ENCODE measurements at places on chromosomes 5 and 9.

- no peak for DNase-seq
Measured at GRCh38 chr9:19303216-19303615, 72.7 kb downstream of the DENND4C start.

DNA sequence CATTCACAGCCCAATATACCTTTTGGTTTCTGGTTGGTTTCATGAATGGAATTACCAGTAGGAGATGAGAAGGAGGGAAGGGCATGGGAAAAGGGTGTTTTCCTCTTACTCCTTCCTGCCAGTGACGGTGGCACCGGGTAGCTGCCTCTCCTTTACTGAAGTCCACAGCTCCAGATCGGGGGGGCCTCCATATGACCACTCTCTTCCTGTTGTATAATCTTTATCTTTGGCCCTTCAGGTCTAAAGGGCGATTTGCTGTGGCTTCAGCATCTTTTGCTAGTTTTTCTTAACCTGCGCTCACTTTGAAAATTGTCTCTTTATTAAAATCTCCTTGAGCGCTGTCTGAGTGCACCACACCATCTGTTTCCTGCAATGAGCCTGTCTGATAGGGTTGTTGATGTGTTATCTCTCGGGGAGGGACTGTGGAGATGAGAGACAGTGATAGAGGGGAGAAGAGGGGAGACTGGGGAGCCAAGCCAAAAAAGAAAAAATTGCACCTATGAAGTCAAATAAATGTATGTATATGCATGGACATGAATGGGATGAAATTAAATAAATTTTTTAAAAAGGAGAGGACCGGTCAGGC, 449.3 kb upstream of the KLF4 start:
- DNase-seq, result no peak

DNA sequence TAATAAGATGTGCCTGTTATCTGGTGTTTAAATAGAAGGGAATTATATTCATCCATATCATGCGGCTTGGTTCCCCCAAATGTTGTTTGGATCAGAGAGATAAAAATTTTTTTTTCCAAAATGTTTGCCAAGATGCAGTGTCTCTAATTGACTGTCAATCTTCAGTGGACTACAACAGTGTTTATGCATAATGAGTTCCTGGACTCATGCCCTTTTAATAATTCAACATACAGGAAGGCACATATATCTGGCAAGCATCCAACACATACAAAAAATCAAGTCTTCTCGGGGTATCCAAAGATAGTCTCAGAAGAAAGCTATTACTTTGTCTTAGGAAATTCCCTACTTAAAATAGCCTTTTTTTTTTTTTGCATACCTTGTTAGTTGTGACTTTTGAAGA, 1534.7 kb downstream of the EFNA5 start:
- DNase-seq, result no peak

- DNase-seq, result no peak
Measured at GRCh38 chr9:80070071-80070742, 498.4 kb downstream of the TLE4 start.

- no peak for DNase-seq
Measured at GRCh38 chr5:9347541-9348295, 198.2 kb downstream of the SEMA5A start.

- peak; percentile 78 for DNase-seq
Measured at GRCh38 chr5:135208903-135209721, 175.1 kb upstream of the PITX1 start.

DNA sequence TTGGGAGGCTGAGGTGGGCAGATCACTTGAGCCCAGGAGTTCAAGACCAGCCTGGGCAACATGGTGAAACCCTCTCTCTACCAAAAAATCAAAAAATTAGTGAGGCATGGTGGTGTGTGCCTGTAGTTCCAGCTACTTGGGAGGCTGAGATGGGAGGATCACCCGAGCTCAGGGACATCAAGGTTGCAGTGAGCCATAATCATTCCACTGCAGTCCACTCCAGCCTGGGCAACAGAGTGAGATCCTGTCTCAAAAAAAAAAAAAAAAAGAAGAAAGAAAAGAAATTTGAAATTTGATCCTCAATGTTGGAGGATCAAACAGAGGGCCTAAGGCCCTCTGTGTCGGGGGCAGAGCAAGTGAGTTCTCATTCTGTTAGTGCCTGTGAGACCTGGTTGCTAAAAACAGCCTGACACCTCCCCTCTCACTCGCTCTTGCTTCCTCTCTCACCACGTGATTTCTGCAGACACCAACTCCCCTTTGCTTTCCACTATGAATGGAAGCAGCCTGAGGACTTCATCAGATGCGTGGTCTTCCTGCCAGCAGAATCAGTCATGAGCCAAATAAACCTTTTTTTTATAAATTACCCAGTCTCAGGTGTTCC, 8.4 kb upstream of the GOLPH3 start:
- DNase-seq, result no peak

- no peak for DNase-seq
Measured at GRCh38 chr5:164235300-164235891, 730.0 kb downstream of the MAT2B start.

- no peak for DNase-seq
Measured at GRCh38 chr5:58149345-58149744, 310.5 kb downstream of the PLK2 start.

- DNase-seq, result no peak
Measured at GRCh38 chr5:39059064-39059463, 15.1 kb downstream of the RICTOR start.

- DNase-seq, result no peak
Measured at GRCh38 chr5:43017428-43017815, 22.7 kb downstream of the ANXA2R start.

DNA sequence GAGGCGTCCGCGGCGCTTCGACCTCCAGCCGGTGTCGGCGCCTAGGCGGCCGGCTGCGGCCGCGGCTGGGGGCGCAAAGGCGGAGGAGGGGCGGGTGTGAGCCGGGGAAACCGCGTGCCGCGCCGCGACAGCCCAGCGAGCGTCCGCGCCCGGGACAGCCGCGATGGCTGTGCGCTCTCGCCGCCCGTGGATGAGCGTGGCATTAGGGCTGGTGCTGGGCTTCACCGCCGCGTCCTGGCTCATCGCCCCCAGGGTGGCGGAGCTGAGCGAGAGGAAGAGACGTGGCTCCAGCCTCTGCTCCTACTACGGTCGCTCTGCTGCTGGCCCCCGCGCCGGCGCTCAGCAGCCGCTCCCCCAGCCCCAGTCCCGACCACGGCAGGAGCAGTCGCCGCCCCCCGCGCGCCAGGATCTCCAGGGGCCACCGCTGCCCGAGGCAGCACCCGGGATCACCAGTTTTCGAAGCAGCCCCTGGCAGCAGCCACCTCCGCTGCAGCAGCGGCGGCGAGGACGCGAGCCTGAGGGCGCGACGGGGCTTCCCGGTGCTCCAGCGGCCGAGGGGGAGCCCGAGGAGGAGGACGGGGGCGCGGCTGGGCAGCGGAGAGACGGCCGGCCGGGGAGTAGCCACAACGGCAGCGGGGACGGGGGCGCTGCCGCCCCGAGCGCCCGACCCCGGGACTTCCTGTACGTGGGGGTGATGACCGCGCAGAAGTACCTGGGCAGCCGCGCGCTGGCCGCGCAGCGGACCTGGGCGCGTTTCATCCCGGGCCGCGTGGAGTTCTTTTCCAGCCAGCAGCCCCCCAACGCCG, 605 bp downstream of the CHSY3 start:
- DNase-seq, result no peak

DNA sequence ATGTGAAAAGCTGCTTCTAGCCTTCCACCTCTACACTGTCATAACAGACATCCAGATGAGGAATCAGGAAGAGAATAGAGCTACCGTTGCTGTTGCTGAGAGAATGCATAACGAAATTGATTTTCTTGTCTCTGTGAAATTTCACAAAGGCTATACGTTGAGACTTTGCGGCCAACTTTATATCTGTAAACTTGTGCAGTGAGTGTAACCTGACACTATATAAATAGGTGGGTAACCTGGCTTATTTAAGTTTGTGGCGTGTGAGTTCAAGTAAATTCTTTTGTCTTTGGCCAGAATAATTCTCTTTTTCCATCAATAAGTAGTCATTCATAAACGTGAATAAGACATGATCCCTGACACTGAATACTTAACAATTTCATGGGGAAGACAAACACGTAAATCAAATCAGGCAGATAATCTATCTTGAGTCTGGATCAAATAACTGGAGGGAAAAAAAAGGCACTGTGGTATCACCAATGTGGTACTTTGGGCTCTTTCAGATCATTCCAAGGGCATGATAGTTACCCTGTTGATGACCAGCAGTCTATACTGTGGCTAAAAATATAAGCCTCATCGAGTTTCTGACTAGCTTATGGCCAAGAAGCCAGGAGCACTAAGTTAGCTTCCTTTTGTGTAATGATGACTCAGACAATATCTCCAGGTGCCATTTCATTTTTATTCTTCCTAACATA, 98.2 kb upstream of the RASA1 start:
- DNase-seq, result no peak

GRCh38 chr9:134374301-134375010, 48.2 kb downstream of the RXRA start:
- no peak for DNase-seq

GRCh38 chr5:161548487-161549094, 2.1 kb upstream of the GABRB2 start:
- no peak for DNase-seq

DNA sequence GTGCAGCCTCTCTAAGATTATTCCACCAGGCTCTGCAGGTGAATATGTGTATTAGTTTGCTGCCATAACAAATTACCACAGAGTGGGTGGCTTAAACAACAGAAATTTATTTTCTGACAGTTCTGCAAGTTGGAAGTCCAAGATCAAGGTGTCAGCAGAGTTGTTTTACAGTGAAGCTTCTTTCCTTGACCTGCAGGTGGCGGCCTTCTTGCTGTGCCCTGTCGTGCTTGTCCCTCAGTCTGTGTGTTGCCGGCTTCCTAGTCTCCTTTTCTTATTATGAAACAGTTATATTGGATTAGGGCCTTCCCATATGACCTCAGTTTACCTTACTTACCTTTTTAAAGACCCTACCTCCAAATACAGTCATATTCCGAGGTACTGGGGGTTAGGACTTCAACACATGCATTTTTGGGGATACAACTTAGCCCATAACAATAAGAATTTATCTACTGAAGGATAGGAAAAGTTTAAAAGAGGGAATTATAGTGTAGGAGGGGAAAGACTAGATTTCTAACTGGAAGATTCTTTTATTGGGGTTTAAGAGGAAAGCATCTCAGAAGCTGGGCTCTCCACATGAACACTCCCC, 97.4 kb downstream of the OSTF1 start:
- DNase-seq, result no peak

DNA sequence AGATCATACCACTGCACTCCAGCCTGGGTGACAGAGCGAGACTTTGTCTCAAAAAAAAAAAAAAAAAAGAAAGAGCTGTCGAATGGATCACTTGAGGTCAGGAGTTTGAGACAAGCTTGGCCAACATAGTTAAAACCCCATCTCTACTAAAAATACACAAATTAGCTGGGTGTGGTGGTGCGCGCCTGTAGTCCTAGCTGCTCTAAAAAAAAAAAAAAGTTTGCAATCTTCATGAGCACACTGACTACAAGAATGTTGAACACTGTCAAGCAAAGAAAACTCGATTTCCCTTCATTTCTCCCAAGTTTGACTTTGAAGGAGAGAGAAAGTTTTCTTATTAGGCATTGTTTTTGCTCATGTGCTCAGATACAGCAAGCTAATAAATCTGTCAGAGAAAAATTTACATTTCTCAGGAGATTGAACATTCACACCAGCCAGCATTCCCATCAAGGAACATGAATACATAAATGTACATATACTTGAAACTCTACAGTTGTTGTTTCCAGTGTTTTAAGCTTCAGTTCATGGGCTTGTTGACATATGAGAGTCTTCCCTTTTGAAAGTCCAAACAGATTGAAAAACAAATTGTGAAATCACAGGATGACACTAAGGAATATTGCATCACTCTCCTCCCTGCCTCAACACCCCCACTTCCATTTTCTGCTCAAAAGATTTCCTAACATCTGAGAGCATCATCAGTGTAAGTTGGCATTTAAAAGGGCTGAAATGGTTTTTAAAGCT, 81.8 kb downstream of the ARRDC3 start:
- no peak for DNase-seq

DNA sequence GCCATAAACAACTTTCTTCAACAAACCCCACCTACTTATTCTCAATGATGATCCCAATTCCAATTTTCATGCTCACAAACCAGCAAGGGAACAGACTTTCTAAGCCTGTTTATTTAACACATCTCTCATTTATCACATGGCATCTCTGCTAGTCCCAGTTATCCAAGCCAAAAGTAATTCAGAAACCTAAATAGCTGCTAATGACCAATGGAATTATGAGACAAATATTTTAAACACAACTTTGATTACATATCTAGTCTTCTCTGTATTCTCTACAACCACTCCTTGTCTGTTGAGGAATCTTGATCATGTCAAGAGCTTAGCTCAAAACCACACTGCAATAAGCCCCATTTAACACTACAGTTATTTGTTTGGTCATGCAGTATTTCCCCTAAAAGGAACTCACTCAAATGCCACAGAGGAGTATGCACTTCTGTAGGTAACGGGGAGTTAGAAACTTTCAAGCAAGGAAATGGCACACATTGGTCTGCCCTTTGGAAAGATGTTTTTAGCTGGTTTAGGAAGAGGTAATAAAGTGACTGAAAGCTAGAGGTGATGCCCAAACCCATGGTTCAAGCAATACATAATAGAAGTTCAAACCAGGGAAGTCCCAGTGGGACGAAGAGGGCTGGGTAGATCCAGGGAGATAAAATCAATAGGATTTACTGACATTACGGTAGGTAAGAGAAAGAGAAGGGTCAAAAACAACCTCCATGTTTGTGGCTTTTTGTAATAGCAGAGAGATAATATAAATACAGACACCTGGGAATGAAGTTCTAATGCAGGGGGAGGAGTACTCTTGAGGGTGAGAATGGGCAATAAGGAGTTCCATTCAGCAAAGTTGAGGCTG, 42.1 kb upstream of the HTR4 start:
- no peak for DNase-seq

- DNase-seq, result no peak
Measured at GRCh38 chr9:95506428-95506677, 10.4 kb downstream of the PTCH1 start.

DNA sequence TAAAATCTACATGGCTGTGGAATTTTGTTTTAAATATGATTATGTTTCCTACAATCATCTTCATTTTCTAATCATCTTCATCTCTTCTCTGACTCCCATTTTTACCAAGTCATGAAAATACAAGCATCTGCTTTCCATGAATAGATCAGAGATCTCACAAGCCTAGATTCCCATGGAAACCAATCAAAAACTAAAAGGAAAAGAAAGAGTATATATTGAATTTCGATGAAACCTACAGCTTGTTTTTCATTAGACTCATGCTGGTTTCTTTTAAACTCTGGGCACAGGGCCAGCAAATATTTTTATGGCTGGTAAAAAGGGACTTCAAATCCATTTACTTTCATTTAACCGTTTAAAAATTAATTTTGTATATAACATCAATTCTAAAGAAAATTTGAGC, 51.2 kb downstream of the INVS start:
- no peak for DNase-seq

GRCh38 chr9:129785866-129786265, 17.1 kb upstream of the TOR1B start:
- no peak for DNase-seq

GRCh38 chr5:43572357-43572756, 15.5 kb upstream of the PAIP1 start:
- DNase-seq, result no peak

DNA sequence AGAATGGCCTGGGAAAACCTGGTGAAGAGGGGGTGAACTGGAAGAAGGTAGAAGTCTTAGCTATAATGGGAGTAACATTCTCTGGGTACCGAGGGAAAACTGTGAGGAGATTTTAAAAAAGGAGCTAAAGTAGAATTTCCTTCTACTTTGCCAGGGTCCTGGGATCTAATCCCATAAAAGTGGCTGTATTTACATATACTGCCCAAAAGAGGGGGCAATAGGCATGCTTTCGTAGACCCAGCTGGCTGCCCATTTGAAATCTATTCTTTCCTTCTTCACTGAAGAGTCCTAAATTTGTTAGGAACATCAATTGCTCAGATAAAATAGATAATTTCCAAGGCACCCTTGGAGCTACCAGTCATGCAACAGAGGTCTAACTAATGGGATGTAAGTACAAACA, 159.2 kb downstream of the CDC42SE2 start:
- peak; percentile 4 for DNase-seq
